ENCODE measurements at places on chromosomes 6 and 20.

GRCh38 chr20:57582029-57582378 lies 21.1 kb downstream of the PCK1 start:
- DNase-seq, result no peak

DNA sequence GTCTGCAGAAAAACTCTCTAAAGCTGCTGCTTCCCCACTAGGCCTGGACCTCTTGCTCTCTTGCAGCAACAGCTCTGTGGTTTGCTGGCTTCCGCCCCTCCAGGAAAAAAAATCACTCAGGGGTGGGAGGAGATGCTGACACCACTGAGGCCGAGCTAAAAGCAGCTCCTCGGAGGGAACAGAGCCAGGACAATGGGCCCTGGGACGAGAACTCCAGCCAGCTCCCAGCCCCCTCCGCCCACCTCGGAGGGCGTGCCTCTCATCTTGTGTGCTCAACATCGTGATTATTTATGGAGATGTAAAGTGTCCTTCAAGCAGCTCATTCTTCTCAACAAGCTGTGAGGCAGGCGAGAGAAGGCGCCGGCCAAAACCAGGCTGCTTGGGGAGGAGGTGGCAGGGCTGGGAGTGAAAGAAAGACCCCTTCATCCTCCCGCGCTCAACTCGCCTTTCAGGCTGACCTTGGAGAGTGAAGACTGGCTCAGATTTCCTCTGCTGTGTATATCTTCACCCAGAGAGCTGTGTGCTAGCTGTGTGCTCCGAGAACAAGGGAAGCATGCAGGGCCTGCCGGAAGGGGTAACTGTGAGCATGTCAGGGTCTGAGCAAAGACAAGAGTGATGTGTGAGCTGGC lies 53.5 kb upstream of the LRFN2 start:
- peak; percentile 1 for DNase-seq

GRCh38 chr6:29567991-29568390 lies 8.5 kb upstream of the UBD start:
- DNase-seq, result no peak

DNA sequence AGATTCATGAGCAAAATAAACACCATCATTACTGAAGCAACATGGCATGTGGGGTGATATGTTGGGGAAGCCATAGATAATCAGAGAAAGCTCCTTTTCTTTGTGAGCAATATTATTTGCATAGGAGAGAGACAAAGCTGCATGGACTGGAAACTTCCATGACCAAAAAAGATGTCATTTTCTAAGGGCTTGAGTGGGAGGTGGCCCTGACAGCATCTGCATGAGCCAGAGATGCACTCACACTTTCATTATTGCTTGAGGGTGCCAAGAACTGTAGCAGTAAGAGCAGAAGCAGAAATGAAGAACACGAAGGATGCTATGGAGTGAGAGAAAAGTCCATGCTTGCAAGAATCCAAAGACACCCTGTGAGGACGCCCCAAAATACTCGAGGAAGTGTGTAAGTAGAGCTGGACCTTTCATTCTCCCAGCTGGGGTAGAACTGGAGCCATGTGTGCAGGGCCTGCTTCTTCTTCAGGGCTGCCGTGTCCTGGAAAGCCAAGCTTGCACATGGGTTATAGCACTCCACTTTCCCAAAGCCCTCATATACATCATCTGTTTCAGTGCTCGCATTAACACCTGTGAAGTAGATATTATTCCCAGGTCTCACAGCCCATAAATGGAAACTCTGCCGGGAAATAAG lies 851.2 kb downstream of the DHX35 start:
- no peak for DNase-seq

- no peak for DNase-seq
Measured at GRCh38 chr20:61685462-61685861, 380.2 kb downstream of the TAF4 start.

DNA sequence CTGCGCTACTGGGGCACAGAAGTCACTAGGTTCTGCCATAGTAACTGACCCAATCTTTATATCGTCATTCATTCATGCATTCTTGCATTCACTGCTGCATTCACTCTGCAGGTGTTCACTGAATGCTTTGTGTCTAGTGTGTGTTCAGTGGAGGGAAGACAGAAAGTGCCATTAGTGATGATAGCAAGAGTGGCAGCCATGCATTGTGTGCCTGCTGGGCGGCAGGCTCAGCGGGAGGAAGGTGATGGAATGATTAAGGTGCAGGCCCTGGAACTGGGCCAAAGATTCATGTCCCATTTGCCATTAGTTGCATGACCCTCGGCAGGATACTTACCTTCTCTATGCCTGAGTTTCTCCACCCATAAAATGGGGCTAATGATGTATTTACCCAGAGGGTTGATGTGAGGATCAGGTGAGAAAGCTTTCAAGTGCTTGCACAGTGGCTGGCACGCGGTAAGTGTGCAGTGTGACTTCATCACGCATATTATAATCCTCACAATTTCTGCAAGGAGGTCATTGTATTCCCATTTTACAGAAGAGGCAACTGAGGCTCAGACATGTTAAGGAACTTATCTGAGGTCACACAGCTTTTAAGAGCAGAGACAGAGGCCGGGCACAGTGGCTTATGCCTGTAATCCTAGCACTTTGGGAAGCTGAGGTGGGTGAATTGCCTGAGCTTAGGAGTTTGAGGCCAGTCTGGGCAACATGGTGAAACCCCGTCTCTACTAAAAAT lies 40.1 kb downstream of the ITPR3 start:
- no peak for DNase-seq

DNA sequence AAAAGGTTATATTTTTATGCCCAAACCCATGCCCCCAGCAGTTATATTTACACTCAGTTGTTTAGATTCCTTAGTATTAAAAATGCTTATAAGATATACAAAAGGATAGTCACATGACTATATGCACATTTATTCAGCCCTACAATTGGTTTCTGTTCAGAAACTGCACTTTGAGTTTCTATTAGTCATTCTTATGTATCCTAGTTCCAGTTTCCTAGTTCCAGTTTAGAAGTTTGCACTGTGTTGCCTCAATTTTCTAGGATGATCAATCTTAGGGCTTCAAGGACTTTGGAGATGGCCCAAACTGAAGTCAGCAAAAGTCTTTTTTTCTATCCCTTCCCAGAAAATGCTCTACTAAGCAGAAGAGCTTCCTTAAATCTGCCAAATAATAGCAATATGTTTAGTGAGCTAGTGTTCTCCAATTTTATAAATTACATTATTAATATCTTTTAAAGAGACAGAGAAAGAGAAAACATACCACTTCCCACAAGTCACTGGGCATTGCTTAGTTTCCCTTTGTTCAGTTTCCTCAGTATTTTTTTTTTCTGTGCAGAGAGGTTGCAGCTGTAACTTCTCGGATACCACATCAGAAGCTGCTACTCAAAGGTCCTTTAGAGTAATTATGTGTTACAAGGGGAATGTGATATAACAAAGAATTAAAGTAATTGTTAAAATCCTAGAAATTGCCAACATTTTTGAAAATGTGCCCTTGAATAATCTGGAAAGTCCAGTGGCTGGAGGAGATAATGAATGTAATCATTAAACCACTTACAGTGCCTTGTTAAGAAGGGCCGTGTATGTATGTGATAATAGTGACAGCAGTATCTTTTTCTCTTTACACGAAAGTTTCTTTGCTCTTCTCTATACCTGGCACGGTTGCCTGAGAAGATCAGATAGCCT lies 138.8 kb downstream of the KHDRBS2 start:
- DNase-seq, result no peak

DNA sequence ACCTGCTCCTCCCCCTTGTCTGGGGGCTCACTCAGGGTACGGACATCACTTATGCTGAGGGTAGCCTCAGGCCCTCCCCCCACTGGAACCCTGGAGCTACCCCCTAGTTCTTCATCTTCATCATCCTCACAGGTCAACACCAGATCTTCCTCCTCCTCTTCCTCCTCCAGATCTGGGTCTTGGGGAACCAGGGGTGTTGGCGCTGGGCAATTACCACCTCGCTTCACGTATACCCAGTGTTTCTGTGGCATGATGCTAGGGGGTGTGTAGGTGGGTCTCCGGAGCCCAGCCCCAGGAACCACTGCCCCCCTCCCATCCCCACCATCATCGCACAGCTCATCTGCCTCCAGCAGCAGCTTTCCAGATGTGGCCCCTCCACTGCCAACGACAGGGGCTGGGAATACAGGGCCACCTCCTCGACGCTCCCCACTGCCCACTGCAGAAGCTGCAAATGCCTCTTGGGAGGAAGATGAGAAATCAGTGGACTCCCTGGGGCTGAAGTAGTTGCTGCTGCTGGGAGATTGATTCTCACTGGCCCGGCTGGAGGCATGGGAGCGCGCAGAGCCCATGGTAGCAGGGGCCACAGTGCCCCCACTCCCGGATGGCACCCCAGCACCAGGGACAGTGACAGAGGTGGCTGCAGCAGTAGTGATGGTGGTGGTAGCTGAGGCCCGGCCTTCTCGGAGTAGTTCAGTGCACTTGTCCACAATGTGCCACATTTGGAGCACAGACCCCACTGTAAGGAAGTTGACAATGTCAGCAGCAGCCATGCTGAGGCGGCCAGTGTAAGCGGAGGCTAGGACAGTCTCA lies 1.5 kb downstream of the ZBTB22 start:
- DNase-seq, result no peak

GRCh38 chr6:124699038-124699437 lies 263.2 kb upstream of the RNF217 start:
- no peak for DNase-seq
